GOT3 (cell line): ENCODE measurements at places on chromosomes 13 and 19.

DNA sequence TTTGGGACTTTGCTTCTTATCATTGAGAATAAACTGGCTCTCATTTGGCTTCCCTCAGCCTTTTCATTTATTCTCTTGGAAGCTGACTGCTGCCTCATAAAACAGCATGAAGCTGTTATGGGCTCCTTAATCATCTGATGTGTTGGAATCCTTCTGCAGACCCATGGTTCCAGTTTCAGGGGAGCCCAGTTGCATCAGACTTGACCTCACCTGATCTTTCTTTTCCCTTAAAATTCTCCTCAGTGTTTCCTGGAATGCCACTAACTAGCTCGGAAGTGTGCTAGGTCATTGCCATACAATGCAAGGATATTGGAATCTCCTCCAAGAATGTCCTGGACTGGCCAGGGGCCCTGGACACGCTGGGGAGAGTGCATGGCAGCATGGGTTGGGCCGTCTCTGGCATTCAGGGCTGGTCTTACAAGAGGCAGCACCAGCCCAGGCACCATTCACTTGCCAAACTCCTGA is 158.7 kb downstream of the FLT1 start:
- no peak for DNase-seq

DNA sequence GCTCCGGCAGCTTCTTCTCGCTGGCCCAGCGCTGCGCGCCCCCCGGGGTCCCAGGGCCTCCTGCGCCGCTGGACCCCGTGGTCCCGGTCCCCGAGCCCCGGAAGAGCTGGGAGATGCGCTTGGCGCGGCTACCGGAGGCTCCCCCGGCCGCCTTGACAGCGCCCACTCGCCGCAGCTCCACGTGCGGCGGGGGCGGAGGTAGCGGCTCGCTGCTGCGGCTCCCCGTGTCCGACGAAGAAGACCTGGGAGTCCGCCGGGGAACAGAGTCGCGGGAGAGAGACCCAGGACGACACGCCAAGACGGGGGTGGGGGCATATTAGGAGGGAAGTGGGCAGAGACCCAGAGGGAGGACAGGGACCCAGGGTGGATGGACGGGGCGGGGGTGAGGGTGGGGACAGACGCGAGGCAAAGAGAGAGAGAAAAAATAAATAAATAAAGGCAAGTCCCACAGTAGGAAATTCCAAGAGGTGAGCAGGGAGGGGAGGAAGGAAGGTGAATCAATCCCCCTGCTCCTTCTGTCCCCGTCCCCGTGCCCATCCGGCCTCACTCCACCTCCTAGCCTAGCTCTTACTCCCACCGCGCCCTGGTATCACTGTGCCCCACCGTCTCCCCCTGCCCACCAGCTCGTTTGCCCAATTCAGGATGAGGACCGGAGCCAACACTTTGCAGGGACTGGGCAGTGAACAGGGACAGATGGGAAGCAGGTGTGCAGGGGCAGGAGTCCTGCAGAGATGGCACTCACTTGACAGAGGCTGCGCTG is 826 bp downstream of the RASIP1 start:
- no peak for DNase-seq

- DNase-seq, result no peak
These were observed 58.8 kb upstream of the ZNF681 start for GRCh38 chr19:23817519-23817918.

- DNase-seq, result no peak
These were observed 144.6 kb downstream of the KCTD12 start for GRCh38 chr13:76741624-76742023.

DNA sequence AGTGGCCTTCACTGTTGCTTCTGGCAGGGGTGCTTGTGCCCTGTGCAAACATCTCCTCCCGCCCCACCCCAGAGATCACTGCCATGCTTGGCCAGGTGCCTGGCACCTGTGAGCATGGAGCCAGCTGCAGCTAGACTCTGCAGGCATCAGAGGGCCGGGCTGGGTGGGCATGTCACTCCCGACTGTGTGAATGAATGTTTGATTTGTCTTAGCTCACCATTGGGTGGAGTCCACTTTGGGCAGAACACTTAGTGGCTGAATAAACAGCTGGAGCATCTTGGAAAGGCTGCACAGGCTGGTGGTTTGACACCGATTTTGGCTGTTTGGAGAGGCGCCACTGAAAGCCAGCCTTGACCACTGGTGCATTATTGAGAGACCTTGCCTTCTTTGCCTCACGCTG is 267.3 kb downstream of the DLEU7 start:
- no peak for DNase-seq

DNA sequence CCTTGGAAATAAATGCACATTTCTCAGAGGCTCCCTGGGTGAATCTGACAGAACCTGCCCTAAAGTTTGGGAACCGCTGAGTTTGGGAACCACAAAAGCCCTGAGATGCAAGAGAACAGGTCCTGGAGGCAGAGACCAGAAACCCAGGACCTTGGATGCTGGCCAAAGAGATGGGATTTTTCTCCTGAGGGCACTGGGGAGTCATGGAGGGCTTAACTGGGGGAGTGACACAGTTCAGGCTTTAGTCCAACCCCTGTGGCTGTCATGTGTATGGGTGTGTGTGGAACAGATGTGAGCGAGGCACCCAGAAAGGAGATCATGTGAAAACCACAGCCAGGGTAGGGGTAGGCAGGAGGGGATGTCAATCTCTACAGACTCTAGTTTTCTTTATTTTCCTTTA is 3.9 kb upstream of the NCCRP1 start:
- no peak for DNase-seq

GRCh38 chr19:18969931-18970659 is 29.1 kb upstream of the HOMER3 start:
- DNase-seq, result no peak

DNA sequence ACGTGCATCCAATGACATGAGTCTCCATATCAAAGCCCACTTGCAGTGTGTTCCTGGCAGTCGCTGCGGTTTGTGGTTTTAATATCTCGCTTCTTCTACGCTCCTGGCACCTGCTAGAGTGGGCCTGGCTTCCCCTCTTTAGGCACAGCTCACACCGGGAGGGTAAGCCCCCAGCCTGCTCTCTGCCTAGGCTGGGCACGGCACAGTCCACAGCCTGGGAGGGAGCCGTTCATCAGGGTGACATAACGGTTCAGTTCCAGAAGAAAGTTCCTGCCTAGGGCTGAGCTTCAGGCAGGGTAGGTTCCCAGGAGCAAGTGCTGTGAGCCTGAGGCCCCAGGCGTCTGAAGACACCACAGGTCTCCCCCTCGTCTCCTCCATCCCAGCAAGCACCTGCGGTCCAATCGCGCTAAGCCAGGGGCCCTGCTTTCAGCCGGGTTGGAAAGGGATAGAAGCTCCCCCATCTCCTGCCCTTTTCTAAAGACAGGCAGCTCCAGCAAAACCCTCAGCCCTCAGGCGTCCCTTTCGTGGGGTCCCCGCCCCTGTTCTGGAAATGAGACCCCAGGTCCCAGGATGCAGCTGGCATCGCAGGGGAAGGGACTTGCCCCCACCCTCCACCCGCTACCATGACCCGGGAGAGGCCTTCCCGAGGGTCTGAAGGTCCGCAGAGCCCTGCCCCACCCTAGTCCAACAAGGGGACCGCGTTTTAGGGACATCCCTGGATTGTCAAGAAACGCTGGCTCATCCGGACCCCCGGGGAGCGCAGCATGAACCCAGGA is 121.6 kb upstream of the ZNF507 start:
- no peak for DNase-seq

- no peak for DNase-seq
These were observed 8.9 kb downstream of the ZNF805 start for GRCh38 chr19:57249329-57249728.

DNA sequence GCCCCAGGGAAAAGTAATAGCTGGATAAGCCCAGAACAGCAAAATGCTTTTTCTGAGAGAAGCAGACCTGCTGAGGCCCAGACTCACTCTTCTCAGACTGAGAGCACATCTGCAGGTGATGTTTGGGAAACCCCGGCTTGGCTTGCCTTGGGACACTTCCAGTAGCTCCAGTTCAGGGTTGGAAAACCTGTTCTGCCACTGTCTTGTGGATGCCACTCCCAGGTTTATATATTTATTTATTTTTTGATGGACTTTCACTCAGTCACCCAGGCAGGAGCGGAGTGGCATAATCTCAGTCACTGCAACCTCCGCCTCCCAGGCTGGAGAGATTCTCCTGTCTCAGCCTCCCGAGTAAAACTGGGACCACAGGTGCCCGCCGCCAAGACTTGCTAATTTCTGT is 8.0 kb upstream of the SMARCA4 start:
- no peak for DNase-seq

DNA sequence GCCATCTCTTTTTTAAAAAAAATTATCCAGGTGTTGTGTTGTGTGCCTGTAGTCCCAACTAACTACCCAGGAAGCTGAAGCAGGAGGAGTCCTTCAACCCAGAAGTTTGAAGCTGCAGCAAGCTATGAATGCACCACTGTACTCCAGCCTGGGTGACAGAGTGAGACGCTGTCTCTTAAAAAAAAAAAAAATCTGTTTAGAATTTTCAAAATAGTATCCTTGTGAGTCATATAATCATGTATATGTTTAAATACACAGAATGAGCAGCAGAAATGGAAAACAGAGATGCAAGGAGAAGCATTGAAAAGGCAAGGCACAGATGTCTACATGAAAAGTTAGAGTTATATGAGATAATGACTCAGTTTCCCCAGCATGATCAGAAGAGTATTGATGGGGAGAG is 31.2 kb downstream of the SYDE1 start:
- DNase-seq, result no peak

- DNase-seq, result no peak
These were observed 13.8 kb upstream of the ZNF83 start for GRCh38 chr19:52651956-52652355.

GRCh38 chr13:99086267-99087097 is 108.6 kb upstream of the DOCK9 start:
- DNase-seq, result no peak

DNA sequence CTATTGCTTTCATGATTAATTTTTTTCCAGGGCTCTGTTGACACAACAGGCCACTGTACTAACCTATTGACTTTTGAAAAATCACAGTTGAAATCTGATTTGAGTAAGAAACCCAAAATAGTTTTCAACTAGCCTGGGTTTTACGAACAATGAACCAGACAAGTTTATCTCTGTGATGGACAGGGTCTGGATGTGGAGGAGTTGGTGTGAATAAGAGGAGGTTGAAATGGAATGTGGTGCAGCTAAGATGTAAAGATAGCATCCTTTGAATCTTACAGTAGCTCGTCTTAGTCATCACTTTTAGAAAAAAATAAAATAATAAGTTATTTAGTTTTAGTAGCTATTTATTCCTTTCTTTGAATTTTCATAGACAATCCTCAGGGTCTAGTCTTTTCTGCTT is 8.3 kb upstream of the OXGR1 start:
- no peak for DNase-seq

DNA sequence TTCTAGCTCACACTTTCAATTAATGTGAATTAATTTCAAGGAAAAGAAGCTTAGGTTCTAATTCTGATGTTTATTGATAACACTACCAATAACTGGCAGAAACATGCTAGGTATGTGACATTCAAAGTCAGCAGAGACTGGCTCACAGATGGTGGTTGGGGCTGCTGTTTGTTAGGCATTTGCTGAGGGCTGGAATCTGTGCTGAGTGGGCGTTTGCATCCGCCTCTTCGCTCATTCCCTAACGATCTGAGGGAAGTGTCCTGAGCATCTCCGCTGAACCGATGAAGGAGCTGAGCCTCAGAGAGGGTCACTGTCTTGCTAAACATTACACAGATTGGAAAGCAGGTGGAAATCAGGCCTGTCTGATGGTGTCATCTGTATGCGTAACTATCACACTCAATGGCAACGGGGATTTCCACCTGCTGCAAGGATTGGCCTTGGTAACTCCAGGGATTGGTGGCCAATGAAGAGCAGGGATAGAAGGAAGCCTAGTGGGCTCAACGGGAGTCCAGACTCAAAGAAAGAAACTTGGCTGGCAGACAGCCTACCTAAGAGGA is 338.9 kb downstream of the TEX29 start:
- no peak for DNase-seq

DNA sequence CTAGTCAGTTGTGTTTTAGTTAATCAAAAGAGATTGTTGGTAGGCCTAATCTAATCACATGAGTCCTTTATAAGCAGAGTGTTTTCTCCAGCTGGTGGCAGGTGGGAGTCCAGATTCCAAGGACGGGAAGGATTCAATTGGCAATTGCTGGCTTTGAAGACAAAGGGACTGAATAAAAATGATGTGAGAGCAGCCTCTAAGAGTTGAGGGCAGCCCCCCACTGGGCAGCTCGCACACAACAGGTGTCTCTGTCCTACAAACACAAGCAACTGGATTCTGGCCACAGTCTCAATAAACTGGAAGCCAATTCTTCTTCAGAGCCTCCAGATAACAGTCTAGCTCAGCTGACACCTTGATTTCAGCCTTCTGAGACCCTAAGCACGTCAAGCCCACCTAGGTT is 915.2 kb downstream of the PCDH9 start:
- no peak for DNase-seq

DNA sequence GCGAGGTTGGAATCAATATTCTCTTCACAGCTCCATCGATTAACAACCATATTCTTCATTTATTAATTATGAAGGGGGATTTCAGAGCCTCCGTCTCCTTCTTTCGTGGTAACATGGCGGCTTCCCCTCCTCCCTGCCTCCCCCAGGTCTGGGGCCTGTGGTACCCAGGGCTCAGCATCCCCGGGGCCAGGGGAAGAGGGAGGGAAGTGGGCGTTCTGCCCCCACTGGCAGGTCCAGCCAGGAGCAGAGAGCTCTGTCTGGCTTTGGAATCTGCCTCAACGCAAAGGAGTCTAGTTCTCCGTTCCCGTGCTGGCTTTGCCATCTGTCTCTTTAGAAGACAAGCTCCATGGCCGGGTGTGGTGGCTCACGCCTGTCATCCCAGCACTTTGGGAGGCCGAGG is 37.8 kb upstream of the ONECUT3 start:
- DNase-seq, result no peak

DNA sequence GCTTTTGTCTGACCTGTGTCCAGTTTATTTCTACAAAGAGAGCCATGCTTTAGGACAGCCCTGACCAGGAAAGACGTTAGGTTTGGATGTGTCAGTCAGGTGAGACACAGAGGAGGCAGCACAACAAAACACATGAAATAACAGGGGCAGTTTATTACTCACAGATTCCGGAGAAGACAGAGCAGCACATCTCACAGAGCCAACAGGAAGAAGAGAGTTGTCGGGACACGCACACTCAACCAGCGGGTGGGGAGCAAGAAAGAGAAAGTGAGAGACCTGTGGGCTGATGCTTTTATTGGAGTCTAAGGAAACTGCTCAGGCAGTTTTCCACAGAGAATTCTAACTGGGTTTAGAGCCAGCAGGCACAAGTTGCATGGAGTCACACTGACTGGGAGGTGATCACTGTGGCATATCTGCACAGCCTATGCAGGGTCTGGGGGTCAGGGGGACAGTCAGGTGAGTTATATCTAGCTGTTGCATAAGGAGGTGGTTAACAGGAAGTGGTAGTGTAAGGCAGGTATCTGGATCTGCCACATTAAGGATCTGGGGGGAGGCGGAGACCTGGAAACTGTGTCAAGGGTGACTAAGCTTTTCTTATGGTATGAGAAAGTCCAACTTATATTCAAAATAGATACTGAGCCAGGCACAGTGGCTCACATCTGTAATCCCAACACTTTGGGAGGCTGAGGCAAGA is 24.1 kb upstream of the CEACAM20 start:
- no peak for DNase-seq
